ENCODE measurements at places on chromosomes 7 and 10.

DNA sequence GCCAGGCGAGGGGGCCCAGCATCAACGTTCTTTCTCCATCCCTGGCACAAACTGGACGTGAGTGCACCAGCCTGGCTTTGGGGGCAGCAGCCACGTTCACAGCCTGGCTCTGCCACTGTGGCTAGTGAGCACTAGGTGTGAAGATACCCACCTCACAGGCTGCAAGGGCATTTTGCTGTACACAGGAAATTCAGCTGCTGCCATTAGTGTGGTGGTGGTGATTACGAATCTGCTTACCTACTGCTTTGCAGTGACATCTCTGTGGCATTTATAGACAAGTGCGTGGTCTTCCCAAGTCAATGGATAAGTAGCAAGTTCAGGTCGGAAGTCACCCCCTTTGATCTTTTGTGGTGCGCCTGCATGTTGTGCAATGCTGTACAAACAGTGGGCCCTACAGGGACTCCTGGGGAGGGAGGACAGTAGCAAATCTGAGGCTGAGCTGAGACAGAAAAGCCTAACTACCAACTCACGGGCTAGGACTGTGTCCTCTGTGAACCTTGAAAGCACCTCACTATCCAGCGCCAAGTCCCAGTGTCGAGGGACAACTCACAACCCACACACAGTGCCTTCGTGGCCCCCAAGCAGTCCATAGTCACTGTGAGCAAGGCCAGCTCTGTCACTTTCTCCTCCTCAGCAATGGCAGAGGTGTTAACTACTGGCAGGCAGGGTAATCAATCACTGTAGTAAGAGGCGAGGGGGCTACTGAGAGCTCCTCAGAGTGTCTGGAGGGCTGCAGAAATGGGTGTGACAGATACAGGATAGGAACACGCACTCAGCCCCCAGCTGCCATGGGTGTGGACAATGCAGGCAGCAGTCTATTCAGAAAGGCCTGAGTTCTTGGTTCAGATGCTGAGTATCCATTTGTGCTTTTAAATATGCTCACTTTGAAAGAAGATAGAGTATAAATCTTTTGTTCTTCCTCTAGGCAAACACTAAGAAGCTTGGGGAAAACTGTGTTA is 17.0 kb upstream of the MMP21 start:
- no peak overlapping the region for H3K27ac ChIP-seq
- no peaks in the 10 kb centered on the region for H3K27me3 ChIP-seq
- no peak for DNase-seq
- H3K4me1 ChIP-seq: no peaks in the 10 kb centered on the region
- H3K36me3 ChIP-seq: no peaks in the 10 kb centered on the region

DNA sequence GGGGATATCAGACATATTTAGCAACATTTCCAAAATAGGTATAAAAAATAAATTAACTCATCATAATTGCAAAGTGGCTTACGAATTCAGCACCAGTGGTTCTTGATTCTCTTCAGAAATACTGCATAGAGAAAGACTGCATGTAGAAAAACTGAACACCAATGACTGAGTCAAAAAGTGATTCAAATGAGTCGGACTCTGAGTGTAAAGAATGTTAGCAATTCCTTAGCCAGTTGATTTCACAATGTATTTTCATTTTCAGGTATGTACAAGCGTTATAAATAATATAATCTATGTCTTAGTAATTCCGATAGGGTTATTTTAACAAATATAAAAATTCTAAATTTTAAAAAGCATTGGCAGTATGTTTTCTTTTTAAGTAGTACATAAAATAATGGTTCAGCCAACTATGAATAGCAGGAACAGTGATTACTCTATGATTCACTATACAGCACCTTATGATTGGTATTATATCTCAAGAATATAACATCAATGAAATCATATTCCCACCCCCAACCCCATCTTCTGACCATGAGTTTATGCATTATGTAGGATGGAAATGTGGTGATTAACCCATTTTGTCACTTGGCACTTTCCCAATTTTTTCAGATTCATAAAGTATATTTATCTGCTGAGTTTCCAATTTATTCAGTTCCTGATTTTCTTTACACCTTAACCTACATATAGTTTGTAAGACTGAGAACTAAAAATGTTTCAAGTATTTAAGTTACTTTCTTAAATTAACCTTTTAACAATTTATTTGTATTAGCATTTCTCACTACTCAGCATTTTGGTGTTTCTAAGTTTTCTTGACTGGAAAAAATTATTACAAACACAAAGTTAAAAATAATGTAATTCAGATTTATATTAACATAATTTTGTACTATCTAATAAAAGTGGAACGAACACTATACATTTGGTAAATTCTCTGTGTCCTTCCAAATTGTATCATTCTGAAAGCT is 33.9 kb downstream of the DNAJC1 start:
- no peak overlapping the region for H3K27ac ChIP-seq
- H3K4me1 ChIP-seq: peaks cover 4% of the 10 kb centered on the region

- no peak overlapping the region for H3K4me3 ChIP-seq
- no peaks in the 10 kb centered on the region for H3K36me3 ChIP-seq
- H3K4me1 ChIP-seq: no peaks in the 10 kb centered on the region
- no peak for DNase-seq
- H3K27me3 ChIP-seq: no peaks in the 10 kb centered on the region
- H3K27ac ChIP-seq: no peak overlapping the region
Measured at GRCh38 chr10:7965457-7965856, 89.0 kb upstream of the GATA3 start.

DNA sequence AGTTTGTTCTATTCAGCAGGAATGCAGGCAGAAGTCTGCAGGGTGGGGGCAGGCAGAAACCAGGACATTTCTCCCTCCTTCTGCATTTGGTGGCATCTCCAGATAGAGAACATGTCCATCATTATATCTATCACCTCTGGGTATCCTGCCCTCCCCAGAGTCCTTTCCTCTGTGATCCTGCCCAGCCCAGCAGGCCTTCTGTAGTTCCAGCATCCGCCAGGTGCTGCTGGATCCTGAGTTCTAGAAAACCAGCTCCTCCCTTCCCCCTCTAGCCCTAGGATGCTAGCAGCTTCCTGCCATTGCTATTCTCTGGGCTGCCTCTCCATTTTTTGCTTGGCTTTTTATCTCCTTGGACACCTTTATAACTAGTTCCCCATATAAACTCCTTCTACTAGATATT is 180.3 kb downstream of the KCNMA1 start:
- DNase-seq: no peak
- H3K4me3 ChIP-seq: no peak overlapping the region
- no peaks in the 10 kb centered on the region for H3K36me3 ChIP-seq
- no peaks in the 10 kb centered on the region for H3K27me3 ChIP-seq
- H3K27ac ChIP-seq: no peak overlapping the region

GRCh38 chr7:107622429-107622828 is 38.2 kb upstream of the SLC26A4 start:
- no peaks in the 10 kb centered on the region for H3K27me3 ChIP-seq
- H3K27ac ChIP-seq: no peak overlapping the region
- no peak for DNase-seq
- H3K4me1 ChIP-seq: no peaks in the 10 kb centered on the region
- H3K36me3 ChIP-seq: no peaks in the 10 kb centered on the region
- no peak overlapping the region for H3K4me3 ChIP-seq

DNA sequence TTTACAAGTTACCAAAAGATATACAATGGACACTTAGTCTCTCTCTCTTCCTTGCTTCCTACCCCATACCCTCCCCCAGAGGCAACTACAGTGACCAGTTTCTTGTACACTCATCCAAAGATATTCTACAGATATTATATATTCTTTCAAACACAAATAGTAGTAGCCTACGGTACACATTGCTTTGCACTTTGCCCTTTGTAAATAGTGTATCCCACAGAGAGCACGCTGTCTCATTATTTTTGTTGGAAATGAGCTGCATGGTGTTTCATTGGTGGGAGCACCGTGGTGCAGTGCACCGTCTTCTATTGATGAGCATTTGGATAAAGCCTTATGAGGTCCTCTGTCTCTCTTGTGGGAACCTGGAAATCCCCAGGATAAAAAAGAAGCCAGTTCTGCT is 24.2 kb downstream of the STRA8 start:
- H3K4me3 ChIP-seq: no peak overlapping the region
- no peak for DNase-seq
- no peaks in the 10 kb centered on the region for H3K36me3 ChIP-seq
- H3K4me1 ChIP-seq: no peaks in the 10 kb centered on the region

DNA sequence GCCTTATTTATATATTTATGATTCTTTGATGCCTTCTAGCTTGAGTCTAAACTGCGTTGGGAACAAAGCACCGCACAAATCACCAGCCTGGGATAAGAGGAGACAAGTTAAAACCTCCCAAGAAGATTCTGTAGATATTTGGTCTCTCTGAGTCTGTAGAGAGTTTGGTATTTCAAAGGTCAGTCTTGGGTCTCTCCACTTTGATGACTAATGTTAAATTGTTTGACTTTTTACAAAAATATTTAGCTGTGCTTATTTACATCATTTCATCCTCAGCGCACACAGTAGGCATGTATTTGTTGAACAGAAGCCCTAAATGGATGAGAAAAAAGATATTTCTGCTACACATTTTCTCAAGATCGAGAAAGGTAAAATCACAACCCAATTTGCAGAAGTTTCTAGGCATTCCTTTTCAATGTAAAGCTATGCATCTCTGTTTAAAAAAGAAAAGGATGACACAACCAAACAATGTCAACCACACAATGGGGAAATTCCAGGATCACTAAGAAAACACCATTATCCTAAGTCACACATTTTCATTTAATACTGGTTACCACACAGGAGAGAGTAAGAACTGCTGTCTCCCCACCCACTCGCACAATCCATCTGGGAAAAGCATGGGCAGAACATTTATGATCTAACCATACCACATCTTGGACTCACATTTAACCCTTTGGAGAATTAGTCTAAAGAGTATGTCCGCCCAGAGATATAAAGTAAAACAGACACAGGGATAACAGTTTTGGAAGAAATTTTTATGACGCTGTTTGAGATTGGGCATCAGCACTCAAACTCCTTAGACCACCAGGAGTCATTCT is 4.4 kb downstream of the CDK6 start:
- peaks cover 48% of the 10 kb centered on the region for H3K27me3 ChIP-seq
- no peak overlapping the region for H3K27ac ChIP-seq
- no peak for DNase-seq

DNA sequence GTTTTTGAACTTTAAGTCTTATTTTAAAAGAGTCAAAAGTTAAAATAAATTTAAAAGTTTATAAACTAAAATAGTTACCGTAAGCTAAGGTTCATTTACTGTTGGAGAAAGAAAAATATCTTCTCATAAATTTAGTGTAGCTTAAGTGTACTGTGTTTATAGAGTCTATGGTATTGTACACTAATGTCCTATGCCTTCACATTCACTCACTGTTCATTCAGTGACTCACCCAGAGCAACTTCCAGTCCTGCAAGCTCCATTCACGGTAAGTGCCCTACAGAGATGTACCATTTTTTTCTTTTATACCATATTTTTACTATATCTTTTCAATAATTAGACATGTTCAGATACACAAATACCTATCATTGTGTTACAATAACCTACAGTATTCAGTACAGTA is 97.6 kb downstream of the PTN start:
- H3K4me3 ChIP-seq: no peak overlapping the region
- H3K27me3 ChIP-seq: no peaks in the 10 kb centered on the region

DNA sequence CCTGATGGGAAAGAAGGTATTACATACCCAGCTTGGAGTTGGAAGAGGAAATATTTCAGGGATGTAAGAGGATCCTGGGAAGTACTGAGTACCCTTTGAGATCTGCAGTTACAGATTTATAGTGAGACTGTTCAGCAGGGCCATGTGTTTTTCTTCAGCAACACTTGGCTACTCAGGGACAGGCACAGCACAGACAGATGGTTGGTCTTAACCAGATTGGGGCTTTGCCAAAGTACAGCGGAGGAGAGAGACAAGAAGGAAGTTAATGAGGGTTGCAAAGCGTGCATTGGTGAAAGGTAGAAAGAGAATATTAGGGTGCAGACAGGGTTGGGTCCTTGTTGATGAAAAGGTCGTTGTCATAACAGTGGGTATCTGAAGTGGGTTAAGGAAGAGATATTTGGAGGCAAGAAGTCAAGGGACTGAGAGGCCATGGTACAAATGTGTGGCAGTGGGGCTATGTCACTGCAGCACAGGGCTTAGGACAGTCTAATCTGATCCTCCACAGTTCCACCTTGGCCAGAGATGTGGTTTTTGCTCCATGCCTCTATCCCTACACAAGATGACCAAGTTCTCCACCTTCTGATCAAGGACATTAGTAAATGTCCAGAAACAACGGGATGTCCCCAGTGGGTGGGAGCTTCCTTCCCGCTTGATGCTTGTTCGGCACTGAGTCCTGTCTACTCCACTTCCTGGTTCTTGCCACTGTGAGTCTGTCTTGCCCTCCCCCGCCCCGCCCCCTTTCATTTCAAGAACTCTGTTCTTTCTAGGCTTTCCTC is 18.9 kb upstream of the DNAJC1 start:
- no peak for DNase-seq
- no peaks in the 10 kb centered on the region for H3K27me3 ChIP-seq
- H3K4me1 ChIP-seq: no peaks in the 10 kb centered on the region
- H3K27ac ChIP-seq: no peak overlapping the region
- H3K36me3 ChIP-seq: no peaks in the 10 kb centered on the region
- no peak overlapping the region for H3K4me3 ChIP-seq

DNA sequence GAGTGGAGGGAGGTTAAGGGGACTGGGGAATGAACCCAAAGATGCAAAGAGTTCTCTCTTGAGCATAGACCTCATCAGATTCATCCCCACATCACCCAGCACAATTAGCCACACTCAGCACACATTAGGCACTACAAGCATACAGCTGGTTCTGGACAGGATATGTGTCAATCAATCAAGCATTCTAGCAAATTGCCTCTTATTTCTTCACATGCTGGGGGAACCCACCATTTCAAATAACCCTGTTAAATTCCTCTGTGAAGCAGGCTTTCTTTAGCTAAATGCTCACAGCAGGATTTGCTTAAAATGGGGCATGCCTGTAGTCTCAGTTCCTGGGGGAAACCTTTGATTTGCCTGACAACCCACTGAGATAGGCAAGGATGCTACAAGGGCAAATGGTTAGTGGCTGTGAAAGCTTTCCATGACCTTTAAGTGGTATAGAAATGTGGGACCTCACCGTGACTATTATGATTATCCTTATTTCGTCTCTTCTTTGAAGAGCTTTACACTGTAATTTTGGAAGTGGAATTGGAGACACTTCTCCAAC is 193.4 kb upstream of the ZMIZ1 start:
- H3K27ac ChIP-seq: no peak overlapping the region
- H3K27me3 ChIP-seq: no peaks in the 10 kb centered on the region

- no peaks in the 10 kb centered on the region for H3K36me3 ChIP-seq
- no peak overlapping the region for H3K27ac ChIP-seq
- no peak overlapping the region for H3K4me3 ChIP-seq
- no peaks in the 10 kb centered on the region for H3K27me3 ChIP-seq
Measured at GRCh38 chr10:32357056-32357735, 10.2 kb upstream of the EPC1 start.

GRCh38 chr7:132097550-132098134 is 478.6 kb downstream of the PLXNA4 start:
- no peaks in the 10 kb centered on the region for H3K27me3 ChIP-seq
- no peak overlapping the region for H3K4me3 ChIP-seq
- no peaks in the 10 kb centered on the region for H3K4me1 ChIP-seq
- no peak overlapping the region for H3K27ac ChIP-seq
- H3K36me3 ChIP-seq: no peaks in the 10 kb centered on the region

DNA sequence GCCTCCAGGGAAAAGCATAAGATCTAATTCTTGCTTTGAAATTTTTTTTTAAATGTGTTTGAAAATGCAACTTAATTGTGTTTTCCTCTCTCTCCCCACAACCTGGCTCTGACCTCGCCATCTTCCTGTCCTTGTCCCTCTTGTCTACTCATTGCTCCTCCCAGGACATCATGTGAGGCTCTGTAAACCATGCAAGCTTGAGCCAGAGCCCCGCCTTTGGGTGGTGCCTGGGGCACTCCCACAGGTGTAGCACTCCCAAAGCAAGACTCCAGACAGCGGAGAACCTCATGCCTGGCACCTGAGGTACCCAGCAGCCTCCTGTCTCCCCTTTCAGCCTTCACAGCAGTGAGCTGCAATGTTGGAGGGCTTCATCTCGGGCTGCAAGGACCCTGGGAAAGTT is 9.8 kb upstream of the CDHR1 start:
- H3K36me3 ChIP-seq: no peaks in the 10 kb centered on the region
- DNase-seq: no peak
- H3K4me1 ChIP-seq: no peaks in the 10 kb centered on the region
